ENCODE measurements at places on chromosomes 1 and 21. TPM values are rescaled to one million over a fixed set of nuclear protein-coding genes. Genes with fewer than 3 reads are reported as not detected.
A peak's percentile ranks its signal among the peaks of the same experiment; 100 is the strongest.

Gene C1QA
- 238 TPM for total RNA-seq

Gene RNU1-3
- 8,605 TPM for total RNA-seq

Gene HAO2
- total RNA-seq: 1.9 TPM

DNA sequence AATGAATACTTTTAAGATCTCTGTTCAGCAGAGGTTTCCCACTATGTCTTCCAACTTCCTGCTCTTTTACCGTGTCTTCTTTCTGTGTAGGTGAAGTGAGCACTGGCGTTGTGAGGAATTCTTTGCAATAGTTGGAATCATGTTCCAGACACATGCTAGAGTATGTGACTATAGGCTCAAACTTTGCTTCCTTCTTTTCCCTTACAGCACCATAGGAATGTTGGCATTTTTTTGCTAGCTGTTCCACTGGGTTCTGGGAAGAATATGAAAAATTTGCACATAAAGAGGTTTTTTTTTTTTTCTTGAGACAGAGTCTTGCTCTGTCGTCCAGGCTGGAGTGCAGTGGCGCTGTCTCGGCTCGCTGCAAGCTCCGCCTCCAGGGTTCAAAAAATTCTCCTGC lies 15.7 kb upstream of the HUNK start:
- no peak for DNase-seq
- H3K4me1 ChIP-seq: no peaks in the 10 kb centered on the region
- H3K27ac ChIP-seq: no peak overlapping the region
- no peaks in the 10 kb centered on the region for H3K27me3 ChIP-seq
- no peaks in the 10 kb centered on the region for H3K36me3 ChIP-seq

- no peak overlapping the region for H3K27ac ChIP-seq
- DNase-seq: no peak
- no peaks in the 10 kb centered on the region for H3K27me3 ChIP-seq
- H3K4me3 ChIP-seq: no peak overlapping the region
- H3K36me3 ChIP-seq: no peaks in the 10 kb centered on the region
- no peaks in the 10 kb centered on the region for H3K4me1 ChIP-seq
Observed at GRCh38 chr21:44820851-44821250, 3.0 kb upstream of the SUMO3 start.

DNA sequence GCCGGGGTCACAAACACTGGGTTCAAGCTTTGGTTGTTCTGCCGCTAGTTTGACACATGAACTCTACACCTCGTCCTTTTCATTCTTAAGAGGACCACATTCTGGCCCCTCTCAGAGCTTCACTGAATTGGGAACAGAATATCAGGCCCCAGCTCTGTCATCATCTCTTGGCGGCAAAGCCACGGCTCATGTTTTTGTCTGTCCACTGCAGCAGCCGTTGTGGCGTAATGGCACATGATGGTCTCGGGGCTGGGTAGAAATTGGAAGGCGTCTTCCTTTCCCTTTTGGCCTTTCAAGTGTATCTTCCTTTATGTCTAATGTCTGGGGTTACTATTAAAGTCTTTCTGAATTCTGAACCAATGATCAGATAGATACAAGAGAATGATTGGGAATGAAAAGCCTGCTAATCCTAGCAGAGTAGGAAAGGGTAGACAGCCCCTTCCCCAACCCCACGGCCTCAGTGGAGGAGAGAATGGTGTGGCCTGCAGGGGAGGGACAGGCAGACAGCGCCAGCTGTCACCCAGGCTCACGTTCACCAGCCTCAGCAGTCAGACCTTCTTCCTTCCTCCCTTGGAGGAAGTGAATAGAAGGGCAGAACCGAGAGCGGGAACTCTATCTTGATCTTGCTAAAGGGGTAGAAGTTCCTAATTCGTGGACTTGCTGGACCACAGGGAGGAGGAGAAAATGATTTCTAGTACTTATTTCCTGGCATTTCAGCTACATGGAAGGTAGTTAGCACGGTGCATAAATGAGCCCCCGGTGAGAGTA lies 498.1 kb downstream of the KIF26B start:
- H3K4me1 ChIP-seq: no peaks in the 10 kb centered on the region
- H3K27ac ChIP-seq: no peak overlapping the region
- no peak overlapping the region for H3K4me3 ChIP-seq
- H3K36me3 ChIP-seq: no peaks in the 10 kb centered on the region

DNA sequence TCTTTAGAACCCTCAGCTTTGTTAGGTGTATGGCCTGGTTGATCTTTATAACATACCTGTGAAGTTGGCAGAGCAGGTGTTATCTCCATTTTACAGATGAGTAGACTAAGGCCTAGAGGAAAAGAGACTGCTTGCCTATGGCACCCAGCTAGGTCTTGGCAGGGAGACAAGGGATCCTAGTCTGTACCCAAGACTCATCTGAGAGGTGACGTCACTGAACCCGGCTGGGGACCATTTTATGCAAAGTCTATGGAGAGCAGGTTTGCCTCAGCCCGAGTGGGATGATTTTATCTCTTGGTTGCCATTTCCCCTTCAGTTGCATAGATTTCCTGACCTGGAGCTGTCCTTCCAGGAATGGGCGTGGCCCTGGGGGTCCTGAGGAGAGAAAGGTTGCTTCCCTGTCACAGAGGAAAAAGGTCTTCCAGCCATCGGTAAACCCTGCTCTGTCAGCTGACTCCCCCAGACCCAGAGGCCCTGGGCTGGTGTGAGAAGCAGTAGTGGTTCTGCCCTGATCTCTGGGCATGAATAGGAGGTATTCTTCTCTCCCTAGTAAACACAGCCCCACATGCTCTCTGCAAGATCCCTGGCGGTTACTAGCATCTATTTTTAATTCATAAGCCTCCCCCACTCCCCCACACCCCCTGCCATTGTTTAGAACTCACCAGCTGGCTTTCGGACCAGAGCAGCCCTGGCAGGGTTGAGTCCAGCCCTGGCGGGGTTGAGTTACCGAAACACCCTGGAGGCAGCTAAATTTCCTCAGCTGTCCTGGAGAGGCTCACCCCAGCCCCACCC lies 19.6 kb downstream of the TMCC2 start:
- no peaks in the 10 kb centered on the region for H3K36me3 ChIP-seq
- peaks cover 3% of the 10 kb centered on the region for H3K4me1 ChIP-seq
- H3K27ac ChIP-seq: no peak overlapping the region
- no peak overlapping the region for H3K4me3 ChIP-seq
- no peak for DNase-seq
- H3K27me3 ChIP-seq: no peaks in the 10 kb centered on the region

- peak; percentile 40 for DNase-seq
- no peaks in the 10 kb centered on the region for H3K4me1 ChIP-seq
- H3K4me3 ChIP-seq: no peak overlapping the region
- H3K27ac ChIP-seq: no peak overlapping the region
- no peaks in the 10 kb centered on the region for H3K27me3 ChIP-seq
Observed at GRCh38 chr1:232319072-232319471, 310.9 kb downstream of the SIPA1L2 start.

DNA sequence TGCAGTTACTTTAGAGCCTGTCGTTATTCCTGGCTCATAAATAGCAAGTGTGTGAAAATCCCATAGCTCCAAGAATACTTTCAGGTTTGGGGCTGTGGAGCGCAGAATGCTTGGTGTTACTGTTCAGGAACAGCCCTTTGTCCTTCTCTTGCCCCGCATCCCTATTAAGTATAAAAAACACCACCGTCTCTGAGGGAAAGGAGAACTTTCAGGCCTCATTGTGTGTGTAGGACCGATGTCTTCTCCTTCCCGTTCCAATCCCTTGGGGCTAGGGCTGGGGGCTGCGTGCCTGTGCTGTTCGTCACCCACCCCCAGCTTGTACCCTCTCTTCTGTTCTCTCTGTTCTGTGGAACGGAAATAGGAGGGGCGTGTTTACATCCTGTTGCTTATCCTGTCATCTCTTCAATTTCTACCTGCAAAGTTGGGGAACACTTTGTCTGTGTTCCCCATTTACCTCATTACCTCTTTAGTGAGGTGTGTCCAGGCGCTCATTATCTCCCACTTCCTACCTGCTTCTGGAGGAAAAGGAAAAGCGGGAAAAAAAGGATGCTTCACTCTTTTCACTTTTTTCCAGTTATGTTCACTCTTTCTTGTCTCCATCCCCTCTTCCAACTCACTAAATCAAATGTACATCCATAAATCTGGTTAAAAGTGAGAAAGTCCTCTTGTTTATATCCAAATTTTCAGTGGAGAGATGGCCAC lies 788 bp upstream of the TXNIP start:
- no peaks in the 10 kb centered on the region for H3K27me3 ChIP-seq
- peaks cover 23% of the 10 kb centered on the region for H3K36me3 ChIP-seq
- peak overlapping the region; percentile 93 for H3K4me3 ChIP-seq
- peaks cover 7% of the 10 kb centered on the region for H3K4me1 ChIP-seq

All from kidney (tissue), 22 donors.